ENCODE measurements at places on chromosomes 4 and X.

DNA sequence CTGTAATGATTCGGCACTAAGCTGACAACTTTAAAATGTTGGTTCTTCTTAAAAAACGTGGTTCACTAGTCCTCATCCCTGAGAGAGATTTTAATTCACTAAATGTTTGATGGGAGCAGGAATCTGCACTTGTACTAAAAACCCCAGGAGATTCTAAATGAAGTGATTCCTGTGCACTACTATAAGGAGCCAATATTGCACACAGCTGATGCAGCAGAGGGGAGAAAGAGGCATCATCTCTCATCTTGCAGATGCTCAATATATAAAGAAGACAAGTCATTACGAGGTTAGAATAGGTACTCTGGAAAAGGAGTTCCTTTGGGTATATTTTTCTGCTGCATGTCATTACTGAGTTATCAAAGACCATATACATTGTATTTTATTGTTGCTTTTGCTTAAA lies 207.6 kb upstream of the RASGEF1B start:
- DNase-seq: no peak

DNA sequence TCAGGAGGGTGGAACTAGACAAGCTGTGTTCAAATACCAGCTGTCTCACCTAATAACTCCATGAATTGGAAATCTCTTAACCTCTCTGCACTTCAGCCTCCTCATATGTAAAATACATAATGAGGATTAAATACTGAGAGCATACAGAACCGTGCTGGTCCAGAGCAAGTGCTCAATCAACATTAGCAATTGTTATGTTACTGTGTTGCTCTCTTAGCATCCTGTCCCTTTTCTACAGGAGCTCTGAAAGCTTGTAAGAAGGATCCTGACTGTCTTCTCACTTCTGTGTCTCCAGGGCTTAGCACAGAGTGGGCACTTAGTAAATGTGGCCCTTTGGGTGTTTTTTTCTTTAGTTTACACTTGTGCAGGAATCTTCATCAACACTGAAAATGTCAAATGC lies 1456.1 kb upstream of the IGFBP7 start:
- no peak for DNase-seq

DNA sequence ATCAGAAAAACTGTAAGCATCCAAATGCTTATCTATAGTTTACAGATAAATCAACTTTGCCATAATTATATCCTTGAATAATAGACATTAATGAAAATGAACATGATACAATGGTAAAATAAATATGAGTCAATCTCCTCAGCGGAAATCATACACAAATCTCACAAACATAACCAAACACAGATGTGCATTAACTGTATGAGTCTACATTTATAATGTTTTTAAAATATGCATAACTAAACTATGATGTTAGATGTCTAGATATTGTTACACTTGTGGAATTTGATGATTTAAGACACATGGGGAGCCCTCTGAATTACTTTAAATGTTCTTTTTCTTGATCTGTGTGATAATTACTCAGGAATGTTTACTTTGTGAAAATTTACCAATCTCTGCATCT lies 951.2 kb downstream of the TECRL start:
- DNase-seq: no peak

- DNase-seq: no peak
Measured at GRCh38 chrX:41481264-41482109, 34.3 kb downstream of the NYX start.

GRCh38 chrX:27728291-27728690 lies 79.5 kb upstream of the MAGEB10 start:
- no peak for DNase-seq

- DNase-seq: peak; percentile 42
Measured at GRCh38 chr4:151166636-151167035, 67.2 kb downstream of the RPS3A start.
